ENCODE measurements at places on chromosomes 4 and X.

DNA sequence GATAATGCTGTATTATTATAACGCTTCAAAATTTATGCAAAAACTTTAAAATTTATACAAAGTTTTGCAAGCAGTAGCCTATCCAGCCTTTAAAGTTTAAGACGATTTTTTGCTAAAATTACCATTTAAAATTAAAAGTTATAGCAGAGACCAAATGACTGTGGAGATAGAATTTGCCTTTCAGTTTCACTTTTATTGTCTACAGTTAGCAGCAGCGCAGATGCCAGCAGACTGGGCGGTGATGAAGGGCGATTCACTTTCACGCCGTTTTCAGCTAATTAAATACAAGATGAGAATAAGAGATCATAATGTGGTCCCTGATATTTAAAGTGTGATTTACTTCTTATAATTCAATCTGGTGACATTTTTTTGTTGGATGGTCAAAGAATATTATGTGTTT is 1381.5 kb upstream of the ADGRL3 start:
- peak; percentile 48 for DNase-seq

GRCh38 chr4:81030981-81031791 is 678 bp downstream of the BMP3 start:
- no peak for DNase-seq

DNA sequence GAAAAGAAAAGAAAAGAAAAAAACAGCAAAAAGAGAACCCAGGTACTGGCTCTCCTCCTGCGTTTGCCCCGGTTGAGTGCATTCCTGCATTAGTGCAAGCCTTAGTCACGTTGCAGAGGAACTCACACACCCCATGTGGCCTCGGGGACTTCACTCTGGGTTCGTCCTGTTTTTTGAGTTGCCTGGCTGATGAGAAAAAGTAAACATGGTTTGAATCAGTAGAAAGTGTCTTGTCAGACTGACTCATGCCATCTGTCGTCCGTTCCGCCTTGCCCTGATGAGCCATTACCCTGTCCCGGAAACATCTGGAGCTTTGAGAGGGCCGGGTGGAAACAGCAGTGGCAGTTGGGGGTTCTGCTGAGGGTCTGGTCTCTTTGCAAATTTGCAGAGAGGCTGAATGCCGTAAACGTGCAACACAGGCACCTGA is 16.3 kb downstream of the CD99 start:
- DNase-seq: peak; percentile 89

- DNase-seq: no peak
Observed at GRCh38 chrX:115559672-115560071, 1.3 kb upstream of the PLS3 start.

DNA sequence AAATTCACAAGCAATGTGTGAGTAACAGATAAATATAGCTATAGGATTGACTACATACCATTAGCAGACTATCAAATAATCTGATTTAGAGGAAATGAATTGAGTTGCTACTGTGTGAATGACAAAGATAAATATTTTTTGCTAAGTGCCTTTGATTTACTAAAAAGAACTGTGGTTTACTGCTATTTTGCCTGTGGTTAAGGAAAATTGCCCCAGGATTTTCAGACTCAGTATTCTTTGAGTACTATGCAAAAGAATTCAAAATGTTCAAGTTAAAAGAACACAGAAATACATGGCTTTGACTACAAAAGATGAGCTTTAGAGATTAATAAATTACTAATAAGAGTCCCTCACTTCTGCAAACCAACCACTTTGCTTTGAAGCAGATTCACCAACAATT is 853.8 kb downstream of the ADGRL3 start:
- DNase-seq: no peak

DNA sequence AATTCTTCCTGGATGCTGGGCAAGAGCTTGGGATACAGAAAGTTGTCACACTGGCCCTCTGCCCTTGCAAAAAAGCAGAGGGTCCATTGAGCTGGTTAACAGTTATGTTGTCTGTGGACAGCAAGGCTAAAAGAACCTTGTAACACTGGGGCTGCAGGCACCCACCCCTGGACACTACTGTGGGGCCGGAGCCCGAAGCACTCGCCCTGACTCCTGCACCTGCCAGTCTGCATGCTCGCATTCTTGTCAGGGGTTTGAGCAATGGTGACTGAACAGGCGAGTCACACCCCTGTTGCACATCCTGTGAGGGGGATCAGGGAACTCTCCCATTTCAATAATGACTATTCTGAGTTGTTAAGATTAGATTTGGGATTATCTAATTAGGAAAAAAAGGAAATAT is 23.6 kb downstream of the ADH4 start:
- no peak for DNase-seq

DNA sequence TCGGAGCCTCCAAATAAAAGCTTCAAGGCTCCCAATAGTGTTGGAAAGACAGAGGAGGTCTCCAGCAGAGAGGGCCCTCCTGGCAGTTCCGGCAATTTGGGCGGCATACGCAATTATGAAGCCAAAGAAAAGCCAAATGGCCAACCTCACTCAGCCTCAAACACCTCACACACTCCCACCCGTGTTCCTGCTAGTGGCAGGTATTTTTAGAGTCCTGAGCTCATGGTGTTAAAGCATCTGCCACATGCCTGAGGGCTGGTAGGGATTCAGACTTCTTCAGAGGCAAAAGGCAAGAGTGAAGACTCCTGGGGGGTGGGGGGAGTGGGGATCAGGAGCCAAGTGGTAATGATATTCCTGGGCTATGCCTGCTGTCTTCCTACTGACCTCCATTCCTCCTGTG is 7.4 kb downstream of the RAB33A start:
- no peak for DNase-seq
